ENCODE measurements at places on chromosomes 6 and 20.

- no peak for DNase-seq
Measured at GRCh38 chr6:40916845-40917244, 122.2 kb downstream of the UNC5CL start.

DNA sequence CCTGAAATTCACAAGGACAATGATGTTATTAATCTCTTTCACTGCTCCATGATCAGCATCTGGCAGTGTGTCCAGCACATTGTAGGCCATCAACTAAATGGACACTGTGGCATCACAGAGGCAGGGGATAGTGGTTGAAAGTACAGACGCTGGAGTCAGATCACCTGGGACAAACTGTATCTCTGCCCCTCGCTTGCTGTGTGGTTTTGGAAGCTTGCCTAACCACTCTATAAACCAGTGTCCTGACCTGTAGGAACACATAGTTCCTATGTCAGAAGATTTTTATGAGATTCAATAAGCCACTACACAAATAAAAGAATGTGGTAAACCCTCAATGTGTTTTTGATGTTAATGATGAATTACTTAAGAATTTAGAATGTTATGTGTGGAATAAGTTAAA is 219.3 kb upstream of the RNF217 start:
- no peak for DNase-seq

GRCh38 chr6:132443206-132443605 is 41.9 kb upstream of the MOXD1 start:
- DNase-seq: no peak

DNA sequence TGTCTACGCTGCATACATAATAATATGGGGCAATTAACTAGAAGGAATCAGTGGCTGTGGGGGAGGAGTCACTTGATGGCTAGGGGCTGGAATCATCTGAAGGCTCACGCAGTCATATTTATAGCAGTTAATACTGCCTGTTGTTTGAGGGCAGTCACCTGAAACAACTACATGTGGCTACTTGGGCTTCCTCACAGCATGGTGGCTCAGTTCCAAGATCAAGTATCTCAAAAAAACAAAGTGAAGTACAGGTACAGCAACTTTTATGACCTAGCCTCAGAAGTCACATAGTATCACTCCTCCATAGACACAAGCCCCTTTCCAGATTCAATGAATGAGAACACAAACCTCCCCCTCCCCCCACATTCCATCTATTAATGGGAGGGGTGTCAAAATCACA is 63.7 kb downstream of the STX11 start:
- DNase-seq: no peak

DNA sequence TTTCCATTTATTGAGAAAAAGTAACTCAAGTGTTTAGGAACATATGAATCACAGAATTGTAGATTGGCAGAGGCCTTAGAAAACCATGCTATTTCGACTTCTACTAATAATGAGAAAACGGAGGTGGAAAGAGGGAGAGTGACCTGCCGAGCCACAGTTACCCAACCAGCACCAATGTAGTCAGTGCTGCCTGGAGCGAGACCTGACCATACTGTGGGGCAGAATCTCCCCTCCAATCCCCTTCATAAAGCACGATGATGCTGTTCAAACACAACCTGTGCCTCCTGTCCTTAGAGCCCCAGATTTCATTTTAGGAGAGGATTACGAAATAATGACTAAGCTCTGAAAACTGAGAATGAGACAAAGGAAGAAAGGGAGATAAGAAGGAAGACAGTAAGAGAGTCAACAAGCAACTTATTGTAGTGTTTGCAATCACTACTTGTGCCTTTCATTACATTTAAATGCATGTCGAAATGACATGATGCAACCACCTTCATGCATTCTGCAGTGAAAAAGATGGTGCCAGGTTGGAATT is 70.6 kb downstream of the ATXN1 start:
- DNase-seq: peak; percentile 43

GRCh38 chr6:119379809-119380208 is 30.2 kb upstream of the MAN1A1 start:
- no peak for DNase-seq

GRCh38 chr20:52683761-52684160 is 288.4 kb upstream of the TSHZ2 start:
- no peak for DNase-seq

DNA sequence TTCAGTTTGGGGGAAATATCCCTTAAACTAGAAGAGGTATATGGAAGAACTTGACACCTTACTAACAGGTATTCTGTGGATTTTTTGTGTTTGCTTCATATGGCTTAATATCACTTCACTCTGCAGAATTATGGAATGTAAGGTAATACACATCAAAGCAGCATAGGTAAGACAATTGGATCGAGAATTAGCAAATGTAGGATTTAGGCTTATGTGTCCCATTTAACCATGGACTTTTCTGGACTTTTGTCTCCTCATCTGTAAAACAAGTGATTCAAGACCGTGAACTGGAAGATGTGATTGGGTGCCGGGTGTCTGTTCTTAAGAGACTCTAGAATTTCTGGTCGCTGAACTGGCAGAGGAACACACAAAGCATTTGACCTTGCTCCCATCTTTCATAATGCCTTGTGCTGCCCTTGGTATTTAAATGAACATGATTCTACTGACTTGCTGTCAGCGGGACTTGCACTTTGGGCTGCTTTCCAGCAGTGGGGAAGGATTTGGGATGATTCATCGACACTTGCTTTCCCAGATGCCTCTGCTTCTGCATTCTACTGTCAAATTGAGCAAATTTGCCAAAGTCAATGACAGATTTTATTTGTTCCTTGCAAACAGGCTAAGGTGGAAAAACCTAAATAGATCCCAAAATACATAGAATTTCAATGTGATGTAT is 199.8 kb downstream of the PLCB1 start:
- no peak for DNase-seq

GRCh38 chr6:129860908-129861665 is at the start of gene TMEM244:
Gene TMEM244, minus strand, starts transcription at chr6:129861315. Its CDS starts 127 bp downstream, at chr6:129861188.
- no peak for DNase-seq

DNA sequence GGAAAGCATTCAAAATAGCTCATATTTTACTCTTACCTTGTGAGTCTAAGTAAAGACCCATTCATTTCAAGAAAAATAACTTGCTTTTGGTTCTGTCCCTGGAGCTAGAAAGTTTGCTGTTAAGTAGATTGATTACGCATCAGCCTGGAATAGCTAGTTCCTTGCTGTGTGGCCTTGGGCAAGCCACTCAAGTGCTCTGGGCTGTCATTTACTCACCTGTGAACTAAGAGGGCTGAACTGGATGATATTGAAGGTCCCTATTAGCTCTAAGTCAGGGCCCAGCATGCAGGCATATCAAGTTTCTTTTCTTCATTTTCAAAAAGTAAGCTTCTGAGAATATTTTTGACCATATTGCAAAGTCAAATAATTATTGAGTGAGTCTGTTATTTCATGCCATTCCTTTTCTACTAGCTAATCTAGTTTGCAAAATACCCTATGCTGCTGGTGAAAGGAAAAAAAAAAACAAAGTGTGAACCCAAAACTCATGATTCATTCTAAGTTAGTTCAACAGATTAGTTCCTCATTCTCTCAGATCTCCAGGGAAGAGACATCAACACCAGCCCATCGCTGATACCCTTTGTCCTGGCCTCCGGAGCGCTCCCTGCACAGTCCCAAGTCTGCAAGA is 106.5 kb upstream of the GMDS start:
- DNase-seq: no peak

DNA sequence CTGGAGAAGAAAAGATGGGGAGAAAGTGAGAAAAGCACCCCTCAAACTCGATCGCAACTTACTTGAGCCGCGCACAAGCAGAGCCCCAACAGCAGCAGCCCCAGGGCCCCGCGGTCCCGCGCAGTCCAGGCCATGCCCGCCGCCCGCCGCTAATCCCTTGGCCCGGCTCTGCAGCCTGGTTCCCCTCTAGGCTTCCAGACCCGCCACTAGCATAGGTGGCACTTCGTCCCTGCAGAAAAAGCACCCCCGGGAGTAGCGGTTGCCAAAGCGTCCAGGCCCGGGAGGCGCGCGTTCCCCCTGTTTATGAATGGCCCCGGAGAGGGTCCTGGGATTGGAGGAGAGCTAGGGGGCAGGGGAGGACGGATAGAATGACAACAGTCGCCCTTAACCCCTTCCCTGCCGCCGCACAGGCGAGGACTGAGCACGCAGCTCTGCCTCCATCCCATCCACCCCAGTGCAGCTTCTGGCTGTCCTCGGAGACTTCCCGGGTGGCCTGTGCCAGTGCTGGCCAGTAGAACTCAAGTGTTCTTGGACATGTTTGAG is 19.9 kb downstream of the COL9A1 start:
- no peak for DNase-seq

GRCh38 chr20:15380770-15381169 is 1043.4 kb upstream of the FLRT3 start:
- DNase-seq: no peak

- no peak for DNase-seq
Measured at GRCh38 chr20:31543966-31544598, 29.8 kb downstream of the HM13 start.

- DNase-seq: no peak
Measured at GRCh38 chr6:42030585-42031506, 19.5 kb upstream of the TAF8 start.

- peak; percentile 53 for DNase-seq
Measured at GRCh38 chr20:5996765-5997164, 46.3 kb downstream of the MCM8 start.

DNA sequence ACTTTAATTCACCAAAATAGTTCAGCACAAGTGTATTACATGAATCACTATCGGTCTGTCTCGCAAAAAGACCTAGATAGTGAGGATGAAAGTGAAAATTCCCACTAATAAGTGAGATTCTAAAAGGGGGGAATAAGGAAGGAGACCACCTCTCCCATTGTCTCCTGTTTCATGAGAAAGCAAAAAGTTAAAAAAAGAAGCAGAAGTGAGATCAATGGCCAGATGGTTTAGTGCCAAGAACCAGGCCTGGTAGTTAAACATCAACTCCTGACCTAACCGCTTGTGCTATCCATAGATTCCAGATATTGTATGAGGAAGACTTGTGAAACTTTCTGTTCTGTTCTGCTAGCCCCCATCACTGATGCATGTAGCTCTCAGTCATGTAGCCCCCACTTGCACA is 293.0 kb downstream of the RNGTT start:
- no peak for DNase-seq

DNA sequence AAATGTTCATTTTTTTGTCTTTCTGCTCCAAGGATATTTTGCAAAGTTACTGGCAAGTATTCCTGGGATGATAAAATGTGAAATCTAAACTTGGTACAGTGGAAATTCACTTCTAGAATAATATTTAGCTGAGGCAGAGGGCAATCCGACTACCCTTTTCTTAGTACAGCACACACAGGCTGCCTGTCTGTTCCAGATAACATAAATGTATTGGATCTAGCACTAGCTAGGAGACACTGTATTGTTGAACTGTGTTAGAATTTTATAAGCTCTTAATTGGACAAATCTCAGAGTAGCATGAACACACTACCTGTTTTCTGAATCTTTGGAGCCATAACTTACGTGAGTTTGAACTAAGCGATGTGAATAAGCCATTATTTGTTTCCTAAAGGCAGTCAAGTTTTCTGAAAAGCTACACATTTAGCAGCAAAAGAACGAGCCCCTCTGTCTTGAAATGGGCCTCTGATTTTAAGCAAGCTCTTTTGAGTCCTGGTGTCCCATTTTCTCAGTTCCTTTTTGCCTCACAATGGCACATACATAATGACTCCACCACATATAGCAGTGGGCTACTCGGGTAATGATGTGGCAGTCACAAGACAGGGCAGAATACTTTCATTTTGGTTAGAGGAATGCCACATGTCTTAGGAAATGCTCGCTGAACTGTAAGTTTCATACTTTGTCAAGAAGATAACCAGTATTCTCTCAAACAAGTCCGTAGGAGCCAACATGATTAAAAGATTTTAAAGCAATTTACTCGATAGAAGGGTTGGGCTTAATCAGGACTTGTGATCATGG is 116.5 kb upstream of the ESR1 start:
- DNase-seq: no peak

GRCh38 chr6:144548536-144548935 is 263.4 kb downstream of the UTRN start:
- DNase-seq: no peak

DNA sequence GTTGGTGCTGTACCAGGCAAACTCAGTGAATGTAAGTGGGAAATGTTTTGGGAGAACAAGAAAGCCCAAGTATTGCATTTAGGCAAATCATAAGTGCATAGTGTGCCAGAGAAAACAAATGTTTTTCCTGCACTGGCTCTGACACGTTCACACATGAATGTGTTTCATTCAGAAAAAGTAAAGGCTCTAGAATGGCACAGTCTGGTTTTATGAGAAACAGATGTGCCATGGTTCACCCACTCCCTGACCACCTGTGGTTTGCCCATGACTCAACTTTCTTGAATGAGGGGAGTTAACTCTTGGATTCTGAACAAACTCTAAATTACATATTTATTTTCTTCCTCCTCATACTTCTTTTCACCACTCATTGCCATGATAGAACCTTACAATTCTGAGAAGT is 126.9 kb downstream of the KCNQ5 start:
- no peak for DNase-seq

DNA sequence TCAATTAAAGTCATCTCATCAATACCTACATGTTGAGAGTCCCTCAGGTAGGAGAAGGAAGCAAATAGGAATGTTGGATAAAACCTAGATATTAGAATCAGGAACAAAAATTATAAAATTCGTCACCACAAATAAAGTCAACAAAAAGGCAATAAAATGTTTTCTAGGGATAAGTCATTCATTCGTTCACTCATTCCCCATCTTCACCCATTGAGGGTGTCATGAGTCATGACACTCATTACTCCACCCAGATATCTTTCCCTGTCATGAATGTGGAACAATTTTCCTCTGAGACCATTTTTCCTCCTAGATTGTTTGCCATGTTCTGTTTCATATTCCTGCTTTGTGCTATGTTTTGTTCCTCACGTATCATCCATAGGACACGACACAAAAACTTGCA is 50.9 kb upstream of the OLIG3 start:
- DNase-seq: no peak

GRCh38 chr6:108851756-108852155 is 3.5 kb downstream of the ARMC2 start:
- no peak for DNase-seq

DNA sequence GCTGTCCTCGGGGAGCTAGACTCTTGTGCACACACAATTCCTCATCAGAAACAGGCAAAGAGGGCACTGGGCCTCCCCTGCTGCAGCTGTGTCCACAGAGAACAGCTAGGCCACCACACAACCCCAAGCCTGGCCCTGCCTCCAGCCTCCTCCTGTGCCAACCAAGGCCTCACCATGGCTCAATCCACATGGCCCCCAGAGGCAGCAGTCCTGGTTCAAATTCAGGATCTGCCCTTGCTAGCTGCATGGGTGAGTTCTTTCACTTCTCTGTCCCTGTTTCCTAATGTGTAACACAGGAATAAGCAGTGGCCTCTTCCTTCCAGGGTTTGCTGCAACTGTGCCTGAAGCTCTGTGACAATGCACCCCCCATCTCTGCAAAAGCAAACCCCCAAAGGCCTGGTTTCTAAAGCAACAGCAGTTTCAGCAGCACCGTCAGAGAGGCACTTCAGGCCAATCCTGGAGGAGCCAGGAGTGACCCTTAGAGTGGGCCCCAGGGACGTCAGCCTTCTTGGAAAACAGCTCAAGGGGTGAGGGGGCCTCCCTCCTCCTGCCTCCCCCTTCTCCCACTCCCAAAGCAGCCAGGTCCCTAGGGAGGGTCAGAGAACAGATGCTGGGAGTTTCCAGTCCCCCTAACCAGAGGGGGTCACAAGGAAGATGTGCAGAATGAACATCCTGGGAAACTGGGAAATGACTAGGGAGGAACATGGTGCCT is 2.2 kb downstream of the ADISSP start:
- DNase-seq: no peak

- no peak for DNase-seq
Measured at GRCh38 chr6:13846841-13847240, 32.5 kb upstream of the MCUR1 start.

Measured in GM13976 (cell line).